Lower lobe of right lung (tissue), 2 donors: ENCODE measurements at places on chromosomes 6 and 20.

DNA sequence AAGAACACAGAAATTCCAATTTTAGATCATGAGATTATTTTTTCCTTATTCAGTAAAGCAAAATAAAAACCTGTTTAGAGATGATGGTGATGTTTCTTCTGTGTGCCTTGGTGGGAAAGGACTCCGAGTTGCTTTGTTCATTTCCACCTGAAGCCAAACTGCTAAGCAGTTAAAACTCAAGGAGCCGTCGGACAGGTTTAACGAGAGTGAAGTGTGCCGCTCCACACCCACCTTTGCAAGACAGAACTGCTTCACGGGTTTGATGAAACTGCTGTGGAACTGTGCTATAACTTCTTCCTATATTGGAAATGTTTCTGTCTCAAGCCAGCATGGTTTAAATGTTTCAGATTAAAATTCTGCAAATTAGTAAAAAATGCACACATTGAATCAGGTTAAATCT lies 9.2 kb upstream of the DSP start:
- no peaks in the 10 kb centered on the region for H3K4me1 ChIP-seq
- peaks cover 4% of the 10 kb centered on the region for H3K27me3 ChIP-seq
- H3K4me3 ChIP-seq, result no peak overlapping the region
- no peak overlapping the region for H3K27ac ChIP-seq
- peak; percentile 64 for DNase-seq
- no peaks in the 10 kb centered on the region for H3K36me3 ChIP-seq

- H3K36me3 ChIP-seq, result no peaks in the 10 kb centered on the region
- no peaks in the 10 kb centered on the region for H3K4me1 ChIP-seq
- H3K4me3 ChIP-seq, result no peak overlapping the region
- no peak overlapping the region for H3K27ac ChIP-seq
- H3K27me3 ChIP-seq, result no peaks in the 10 kb centered on the region
Measured at GRCh38 chr6:82507112-82507511, 143.5 kb downstream of the TPBG start.

GRCh38 chr6:14796974-14797762 lies 448.7 kb upstream of the JARID2 start:
- H3K27me3 ChIP-seq, result no peaks in the 10 kb centered on the region
- H3K36me3 ChIP-seq, result no peaks in the 10 kb centered on the region
- H3K27ac ChIP-seq, result no peak overlapping the region
- DNase-seq, result no peak
- H3K4me3 ChIP-seq, result no peak overlapping the region

DNA sequence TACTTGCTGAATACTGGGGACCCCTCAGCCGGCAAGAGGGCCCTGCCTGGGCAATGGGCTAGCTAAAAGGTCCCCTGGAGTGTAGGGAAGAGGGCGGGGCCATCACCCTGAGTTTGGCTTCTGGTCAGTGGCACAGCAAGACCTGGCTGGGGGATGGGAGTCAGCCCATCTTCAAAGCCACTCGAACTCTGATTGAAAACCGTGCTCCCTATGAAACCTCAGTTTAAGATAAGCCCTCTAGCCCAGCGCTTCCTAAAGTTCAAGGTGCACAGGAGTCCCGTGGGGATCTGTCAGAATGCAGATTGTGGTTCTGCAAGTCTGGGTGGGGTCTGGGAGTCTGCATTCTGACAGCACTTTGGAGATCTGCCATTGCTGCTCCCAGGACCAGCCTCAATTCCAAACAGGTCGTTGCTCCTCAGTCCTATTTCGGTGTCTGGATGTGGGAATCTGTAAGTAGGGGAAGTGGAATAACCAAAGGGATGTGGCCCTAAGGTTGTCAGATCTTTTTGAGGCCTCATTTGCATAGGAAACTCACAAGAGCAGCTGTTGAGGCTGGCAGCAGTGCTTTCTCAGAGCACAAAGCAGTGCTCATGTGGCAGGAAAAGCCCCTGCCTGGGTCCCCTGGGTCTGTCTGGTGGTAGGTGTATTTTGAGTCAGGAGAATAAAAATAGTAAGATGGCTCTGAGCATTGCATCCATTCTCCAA lies 85.3 kb upstream of the SCP2D1 start:
- no peak overlapping the region for H3K4me3 ChIP-seq
- no peak overlapping the region for H3K27ac ChIP-seq
- H3K36me3 ChIP-seq, result no peaks in the 10 kb centered on the region

- no peaks in the 10 kb centered on the region for H3K36me3 ChIP-seq
- peaks cover 7% of the 10 kb centered on the region for H3K27me3 ChIP-seq
- H3K27ac ChIP-seq, result no peak overlapping the region
- DNase-seq, result no peak
- peaks cover 27% of the 10 kb centered on the region for H3K4me1 ChIP-seq
- H3K4me3 ChIP-seq, result peak overlapping the region; percentile 27
Measured at GRCh38 chr6:107820338-107821261, 3.5 kb downstream of the SCML4 start.

DNA sequence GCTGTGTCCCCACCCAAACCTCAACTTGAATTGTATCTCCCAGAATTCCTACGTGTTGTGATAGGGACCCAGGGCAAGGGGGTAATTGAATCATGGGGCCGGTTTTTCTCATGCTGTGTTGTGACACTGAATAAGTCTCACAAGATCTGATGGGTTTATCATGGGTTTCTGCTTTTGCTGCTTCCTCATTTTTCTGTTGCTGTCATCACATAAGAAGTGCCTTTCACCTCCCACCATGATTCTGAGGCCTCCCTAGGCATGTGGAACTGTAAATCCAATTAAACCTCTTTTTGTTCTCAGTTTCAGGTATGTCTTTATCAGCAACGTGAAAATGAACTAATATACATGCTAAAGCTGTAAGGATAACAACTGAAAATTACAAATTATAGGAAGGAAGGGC lies 88.3 kb downstream of the CDYL start:
- no peaks in the 10 kb centered on the region for H3K27me3 ChIP-seq
- H3K36me3 ChIP-seq, result no peaks in the 10 kb centered on the region
- no peak overlapping the region for H3K4me3 ChIP-seq

GRCh38 chr6:51292659-51293058 lies 474.0 kb downstream of the TFAP2B start:
- H3K4me1 ChIP-seq, result no peaks in the 10 kb centered on the region
- no peaks in the 10 kb centered on the region for H3K36me3 ChIP-seq
- H3K4me3 ChIP-seq, result no peak overlapping the region
- DNase-seq, result no peak
- no peaks in the 10 kb centered on the region for H3K27me3 ChIP-seq
- H3K27ac ChIP-seq, result no peak overlapping the region

DNA sequence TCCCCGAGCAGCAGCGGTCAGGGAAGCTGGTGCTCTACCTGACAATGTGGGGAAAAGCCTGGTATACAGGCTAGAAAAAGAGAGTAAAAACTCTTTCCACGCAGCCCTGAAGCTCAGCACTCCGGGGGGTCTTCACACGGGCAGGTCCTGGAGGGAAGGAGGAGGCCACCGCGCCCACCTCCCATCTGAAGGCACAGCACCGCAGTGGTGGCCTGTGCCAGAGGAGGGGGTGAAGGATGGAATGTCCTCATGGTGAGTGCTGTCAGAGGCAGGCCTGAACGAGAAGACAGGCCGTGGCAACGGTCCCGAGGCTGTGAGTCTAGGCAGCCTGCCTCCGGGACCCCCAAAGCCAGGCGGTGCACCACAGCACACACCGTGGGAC lies 5.8 kb downstream of the SLC2A4RG start:
- peaks cover 14% of the 10 kb centered on the region for H3K4me1 ChIP-seq
- peaks cover 36% of the 10 kb centered on the region for H3K36me3 ChIP-seq
- H3K27me3 ChIP-seq, result no peaks in the 10 kb centered on the region

DNA sequence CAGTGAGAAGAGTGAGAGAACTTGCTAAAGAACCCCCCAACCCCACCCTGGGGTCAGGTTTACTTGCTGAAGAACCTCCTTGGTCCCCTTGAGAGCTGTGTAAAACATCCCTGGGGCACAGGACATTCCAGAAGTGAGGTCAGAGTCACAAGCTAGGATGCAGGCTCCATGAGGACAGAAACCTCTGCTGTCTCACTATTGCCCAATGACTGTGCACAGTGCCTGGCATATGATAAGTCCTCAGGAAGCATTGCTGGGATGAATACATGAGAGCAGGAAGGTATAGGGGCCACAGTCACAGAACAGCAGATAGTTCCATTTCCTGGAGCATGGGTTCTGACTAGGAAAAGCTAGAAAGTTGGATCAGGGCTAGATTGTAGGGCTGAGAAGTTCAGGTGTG lies 18.4 kb downstream of the NT5E start:
- H3K27ac ChIP-seq, result no peak overlapping the region
- H3K27me3 ChIP-seq, result no peaks in the 10 kb centered on the region
- no peak overlapping the region for H3K4me3 ChIP-seq

DNA sequence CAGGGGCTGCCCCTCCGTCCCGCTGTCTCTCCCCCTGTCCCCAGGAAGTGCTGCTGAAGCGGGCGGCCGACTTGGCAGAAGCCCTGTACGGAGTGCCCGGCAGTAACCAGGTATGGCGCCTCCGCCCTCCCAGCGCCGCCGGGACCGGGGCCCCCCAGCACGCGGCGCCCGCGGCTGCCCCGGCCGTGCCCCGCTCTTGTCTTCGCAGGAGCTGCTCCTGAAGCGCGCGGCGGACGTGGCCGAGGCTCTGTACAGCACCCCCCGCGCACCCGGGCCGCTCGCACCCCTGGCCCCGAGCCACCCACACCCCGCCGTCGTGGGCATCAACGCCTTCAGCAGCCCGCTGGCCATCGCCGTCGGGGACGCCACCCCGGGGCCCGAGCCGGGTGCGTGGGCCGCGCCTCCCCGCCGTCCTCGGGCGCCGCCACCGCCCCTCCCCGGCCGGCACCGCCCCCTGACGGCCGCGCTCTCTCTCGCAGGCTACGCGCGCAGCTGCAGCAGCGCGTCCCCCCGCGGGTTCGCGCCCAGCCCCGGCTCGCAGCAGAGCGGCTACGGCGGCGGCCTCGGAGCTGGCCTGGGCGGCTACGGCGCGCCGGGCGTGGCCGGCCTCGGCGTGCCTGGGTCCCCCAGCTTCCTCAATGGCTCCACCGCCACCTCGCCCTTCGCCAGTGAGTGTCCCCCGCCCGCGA lies 48.4 kb downstream of the CPXM1 start:
- peak overlapping the region; percentile 12 for H3K27ac ChIP-seq
- DNase-seq, result peak; percentile 55
- H3K36me3 ChIP-seq, result no peaks in the 10 kb centered on the region
- H3K27me3 ChIP-seq, result peaks cover 24% of the 10 kb centered on the region
- peaks cover 28% of the 10 kb centered on the region for H3K4me1 ChIP-seq

GRCh38 chr6:31358302-31358701 lies 1.3 kb upstream of the HLA-B start:
- H3K27ac ChIP-seq, result no peak overlapping the region
- DNase-seq, result no peak
- peaks cover 22% of the 10 kb centered on the region for H3K36me3 ChIP-seq
- H3K4me3 ChIP-seq, result no peak overlapping the region
- H3K27me3 ChIP-seq, result no peaks in the 10 kb centered on the region
